ENCODE measurements at places on chromosomes 1 and 21. TPM values are rescaled to one million over a fixed set of nuclear protein-coding genes. Genes with fewer than 3 reads are reported as not detected.

The SYPL2 gene
- 0.11 TPM for total RNA-seq

The GJA5 gene
- total RNA-seq: not detected

The PLA2G2D gene
- total RNA-seq: not detected

- no peak for DNase-seq
Observed at GRCh38 chr1:236129306-236129705, 13.0 kb upstream of the GPR137B start.

DNA sequence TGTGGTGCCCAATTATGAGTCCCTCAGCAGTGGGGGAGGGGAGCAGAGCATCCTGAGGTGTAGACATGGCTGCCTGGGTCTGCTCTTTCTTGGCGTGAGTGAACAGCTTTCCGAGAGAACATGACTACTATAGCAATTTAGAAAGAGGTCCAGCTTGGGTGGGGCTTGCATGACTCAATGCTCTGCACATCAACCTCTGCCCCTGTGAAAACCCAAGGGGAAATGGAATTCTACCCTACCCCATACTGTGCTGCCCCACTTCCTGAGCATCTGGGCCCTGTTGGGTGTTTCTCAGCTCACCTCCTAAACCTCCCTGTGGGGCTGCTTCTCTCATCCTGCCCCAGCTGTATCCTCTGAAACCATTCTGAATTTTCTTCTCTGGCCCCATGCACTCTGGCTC lies 8.2 kb upstream of the AZIN2 start:
- DNase-seq: no peak

- no peak for DNase-seq
Observed at GRCh38 chr1:1066403-1067283, 7.5 kb downstream of the RNF223 start.

GRCh38 chr1:167629681-167630567 lies at the start of gene RCSD1:
Gene RCSD1, plus strand, starts transcription at chr1:167630232. Its CDS starts 192 bp downstream, at chr1:167630424.
- peak; percentile 53 for DNase-seq

DNA sequence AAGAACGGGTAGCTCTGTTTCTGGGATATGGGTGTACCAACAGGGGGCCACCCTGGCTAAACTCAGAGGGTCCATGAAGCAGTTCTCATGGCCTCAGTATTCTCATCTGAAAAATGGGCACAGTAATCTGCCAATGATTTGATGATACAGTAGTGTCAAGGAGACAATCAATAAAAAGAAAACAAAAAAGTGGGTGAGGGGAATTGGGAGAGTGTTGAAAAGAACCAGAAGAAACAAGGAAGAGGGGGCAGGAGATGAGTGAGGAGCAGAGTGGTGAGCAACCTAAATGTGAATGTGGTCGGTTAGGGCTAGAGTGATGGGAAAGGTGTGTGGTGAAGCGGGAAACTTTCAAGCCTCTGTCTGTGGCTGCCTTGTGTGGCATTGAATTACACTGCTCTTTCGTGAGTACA lies 2.0 kb downstream of the SLAMF7 start:
- DNase-seq: no peak

DNA sequence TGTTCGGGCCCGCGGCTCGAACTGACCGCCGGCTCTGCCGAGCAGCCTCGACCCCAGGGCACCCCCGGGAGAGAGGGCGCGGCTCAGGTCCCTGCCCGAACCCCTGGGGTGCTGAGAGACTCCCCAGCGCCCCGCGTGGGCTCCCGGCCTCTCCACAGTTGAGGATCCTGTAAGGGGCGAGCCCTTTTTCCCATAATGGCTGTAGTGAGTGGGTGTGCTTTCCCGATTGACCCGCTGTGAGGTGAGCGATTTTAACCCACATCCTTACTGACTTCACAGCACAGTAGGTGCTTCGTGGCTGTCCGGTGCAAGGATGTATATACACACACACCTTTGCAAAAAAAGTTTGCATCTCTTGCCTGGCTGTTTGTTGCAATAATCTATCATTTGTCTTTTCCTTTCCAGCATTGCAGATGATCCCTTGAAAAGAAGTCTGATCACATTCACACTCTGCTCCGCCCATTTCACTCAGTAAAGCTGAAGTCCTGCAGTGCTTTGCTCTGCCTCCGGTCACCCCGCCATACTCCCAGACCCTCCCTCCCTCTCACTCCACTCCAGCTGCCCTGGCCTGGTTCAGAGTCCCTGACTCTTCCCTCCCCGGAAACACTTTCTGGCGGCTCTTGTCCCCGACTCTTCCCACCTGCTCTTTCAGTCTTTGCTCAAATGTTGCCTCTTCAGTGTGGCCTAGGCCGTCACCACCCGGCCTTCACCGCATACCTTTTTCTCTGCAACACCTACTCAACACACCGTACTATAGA lies 955 bp upstream of the UBE2G2 start:
- no peak for DNase-seq

DNA sequence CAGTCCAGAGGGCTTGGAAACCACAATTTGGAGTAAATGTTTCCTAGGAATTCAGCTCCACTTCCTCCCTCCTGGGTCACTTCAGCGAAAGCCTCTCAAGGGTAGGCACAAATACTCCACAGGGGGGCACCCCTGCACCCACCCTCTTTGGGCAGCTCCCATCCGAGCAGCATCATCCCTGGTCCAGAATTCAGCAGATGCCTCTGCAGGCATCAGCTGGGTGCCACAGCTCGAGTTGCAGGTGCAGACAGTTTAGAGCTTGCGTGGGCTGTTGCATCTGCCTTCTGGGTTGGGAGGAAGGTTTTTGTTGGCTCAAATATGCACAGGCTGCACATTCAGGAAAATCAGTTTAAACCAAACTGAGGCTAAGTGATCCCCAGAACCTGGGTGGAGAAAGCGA lies 25.0 kb downstream of the KANK4 start:
- DNase-seq: no peak

GRCh38 chr1:154813846-154814505 lies 56.1 kb downstream of the KCNN3 start:
- DNase-seq: no peak

All from activated T-helper 2 cell treated with anti-CD3 and anti-CD28 coated beads, Interferon-gamma antibody, Interleukin-2, Interleukin-4, amounts not matched to agents 10 μg/mL and 5 μg/mL and 100 μg/mL, durations not matched to agents 14 hours and 24 hours and 36 hours (primary cell).